BE2C (cell line): ENCODE measurements at places on chromosomes 16 and 17.

GRCh38 chr17:4777969-4778760, 6.5 kb downstream of the TM4SF5 start:
- no peak for DNase-seq

GRCh38 chr17:32896647-32897258, 19.8 kb upstream of the MYO1D start:
- no peak for DNase-seq

DNA sequence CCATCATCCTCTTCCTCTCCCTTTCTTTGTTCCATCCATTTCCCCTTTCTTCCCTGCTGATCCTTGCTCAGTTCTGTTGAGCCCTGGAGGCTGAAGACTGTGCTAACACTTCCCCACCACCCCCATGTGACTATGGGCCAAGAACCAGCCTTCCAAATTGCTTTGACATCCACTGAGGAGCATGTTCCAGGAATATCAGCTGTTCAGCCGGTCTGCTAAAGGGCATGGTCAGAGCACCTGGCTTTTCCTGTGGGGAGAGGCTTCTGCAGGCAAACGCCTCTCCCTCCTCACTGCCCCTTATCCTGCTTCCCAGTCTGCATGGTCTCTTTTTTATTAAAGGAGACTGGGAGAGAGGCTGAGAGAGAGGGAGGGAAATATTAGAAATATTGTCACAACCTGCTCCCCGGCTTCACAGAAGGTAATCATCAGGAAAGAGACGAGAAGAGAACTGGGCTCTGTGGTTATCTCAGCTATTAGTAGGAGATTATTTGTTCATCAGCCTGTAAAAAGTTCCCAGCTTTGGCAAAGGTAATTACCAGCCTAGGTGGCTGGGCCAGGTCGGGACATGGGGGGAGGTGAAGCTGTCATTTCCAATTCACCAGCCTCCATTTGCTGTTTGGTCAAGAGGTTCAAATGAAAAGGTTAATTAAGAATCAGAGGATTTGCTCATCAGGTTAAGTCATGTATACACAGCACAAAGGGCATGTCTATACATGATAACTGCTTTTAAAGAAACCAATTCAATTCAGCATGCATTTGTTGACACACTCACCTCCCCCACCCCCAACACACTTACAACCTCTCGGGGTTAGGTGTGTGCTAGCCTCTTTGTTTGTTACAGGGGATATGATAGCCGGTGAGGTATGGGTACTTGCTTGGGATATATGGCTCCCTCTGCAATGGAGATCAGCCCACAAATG, 83.7 kb upstream of the CRHR1 start:
- no peak for DNase-seq

DNA sequence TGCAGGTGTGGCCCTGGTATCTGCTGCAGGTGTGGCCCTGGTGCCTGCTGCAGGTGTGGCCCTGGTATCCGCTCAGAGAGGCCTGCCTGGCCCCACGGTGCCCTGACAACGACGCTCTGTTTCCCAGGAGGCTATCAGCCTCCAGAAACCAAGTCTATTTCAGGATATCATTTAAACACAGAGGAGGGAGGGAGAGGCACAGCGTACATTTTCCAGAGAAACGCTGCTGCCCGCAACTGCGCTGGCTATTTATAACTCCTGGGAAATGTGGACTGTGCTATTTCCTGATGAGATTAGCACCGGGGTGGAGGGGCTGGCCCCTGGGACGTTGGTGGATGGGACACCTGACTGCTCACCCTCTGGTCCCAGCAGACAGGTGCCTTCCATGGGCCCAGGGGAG, 22.5 kb downstream of the TIMM22 start:
- no peak for DNase-seq

DNA sequence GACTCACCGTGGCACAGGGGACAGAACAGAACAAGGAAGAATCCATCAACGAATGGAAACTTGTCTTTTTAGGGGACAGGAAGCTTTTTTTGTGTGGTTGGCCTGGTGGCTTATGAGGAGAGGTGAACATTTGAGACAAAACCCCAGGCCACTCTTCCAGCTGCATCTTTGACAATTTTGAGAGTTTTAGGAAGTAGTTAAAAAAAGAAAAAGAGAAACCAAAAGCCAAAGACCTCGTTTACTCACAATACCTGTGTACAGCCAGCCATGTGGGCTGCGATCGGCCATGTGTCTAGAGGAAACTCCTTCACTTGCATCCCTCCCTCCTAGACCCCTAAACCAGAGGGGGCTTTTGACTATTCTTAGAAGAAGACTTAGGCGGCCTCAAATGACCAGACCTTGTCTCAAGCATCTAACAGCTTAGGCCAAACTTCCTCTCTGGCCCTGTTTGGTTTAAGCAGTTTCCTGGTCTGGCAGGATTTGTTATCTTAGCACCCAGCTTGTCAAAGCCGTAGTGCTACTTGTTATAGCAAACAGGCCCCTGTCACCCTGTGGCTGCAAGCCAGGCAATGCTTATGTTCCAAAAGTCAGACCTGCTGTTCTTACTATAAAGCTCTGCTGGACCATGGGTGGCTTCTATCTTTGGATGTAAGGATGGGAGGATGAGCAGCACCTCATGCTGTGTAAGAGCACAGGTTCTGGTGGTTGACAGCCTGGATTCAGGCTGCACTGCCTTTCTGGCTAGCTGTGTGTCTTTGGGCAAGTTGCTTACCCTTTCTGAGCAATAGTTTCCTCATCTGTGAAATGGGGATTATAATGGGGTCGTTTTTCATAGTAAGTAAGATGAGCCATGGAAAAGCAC, 17.7 kb downstream of the KSR1 start:
- DNase-seq: peak; percentile 14

DNA sequence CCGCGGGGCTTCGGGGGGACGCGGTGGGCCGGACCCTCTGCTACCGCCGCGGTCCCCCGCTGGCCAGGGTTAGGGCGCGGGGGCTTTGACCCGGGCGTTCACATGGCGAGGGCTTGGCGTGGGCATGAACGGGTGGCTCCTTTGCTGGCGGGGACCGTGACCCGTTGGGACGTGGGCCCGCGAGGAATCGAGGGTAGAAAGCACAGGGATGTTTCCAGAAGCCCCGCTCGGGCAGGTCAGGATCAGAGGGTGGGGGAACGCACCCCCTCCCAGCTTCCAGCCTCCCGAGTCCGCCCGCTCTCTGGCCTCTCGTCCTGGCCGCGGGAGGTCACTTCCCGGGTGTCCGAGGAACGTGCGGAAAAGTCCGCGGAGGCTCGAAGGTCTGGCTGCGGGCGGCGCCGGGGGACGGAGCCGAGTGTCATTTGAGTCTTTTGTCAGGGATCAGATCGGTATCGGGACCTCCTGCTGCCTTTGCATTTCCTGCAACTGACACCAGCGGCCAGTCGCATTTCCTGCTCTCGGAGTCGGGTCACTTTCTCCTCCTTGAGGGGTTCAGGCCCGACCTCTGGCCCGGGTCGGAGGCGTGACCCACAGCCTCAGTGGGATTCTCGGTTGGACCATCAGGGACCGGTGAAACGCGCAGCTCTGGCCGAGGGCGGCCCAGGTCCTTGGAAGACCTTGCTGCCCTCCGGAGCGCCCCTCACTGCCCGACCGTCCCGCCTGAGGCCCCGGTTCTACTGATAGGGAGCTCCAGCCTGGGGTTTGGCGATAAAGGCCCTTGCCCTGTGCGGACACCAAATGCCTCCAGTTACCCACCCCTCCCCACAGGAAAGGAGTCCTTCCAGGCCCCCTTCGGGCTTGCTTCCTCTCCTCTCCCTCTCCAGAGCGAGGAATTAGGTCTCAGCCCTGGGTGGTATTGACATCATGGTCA, 702 bp upstream of the WNT3 start:
- no peak for DNase-seq

DNA sequence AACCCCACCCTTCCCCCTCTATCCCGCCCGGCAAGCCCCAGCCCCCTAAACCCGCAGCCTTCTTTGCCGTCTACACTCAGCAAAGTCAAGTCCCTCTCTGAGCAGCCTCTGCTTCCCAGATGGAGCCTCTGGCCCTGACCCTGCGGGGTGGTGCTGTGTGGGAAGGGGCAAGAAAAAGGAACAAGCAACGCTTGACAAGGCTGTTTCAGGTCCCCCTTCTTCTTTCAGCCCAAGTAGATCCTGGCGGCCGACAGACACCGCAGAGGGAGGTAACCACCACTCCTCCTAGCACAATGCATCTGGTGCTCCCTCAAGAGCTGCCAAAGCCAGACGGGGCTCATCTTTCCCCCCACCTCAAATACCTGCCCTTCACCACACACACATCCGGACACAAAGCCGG, 178.3 kb downstream of the ENGASE start:
- no peak for DNase-seq

DNA sequence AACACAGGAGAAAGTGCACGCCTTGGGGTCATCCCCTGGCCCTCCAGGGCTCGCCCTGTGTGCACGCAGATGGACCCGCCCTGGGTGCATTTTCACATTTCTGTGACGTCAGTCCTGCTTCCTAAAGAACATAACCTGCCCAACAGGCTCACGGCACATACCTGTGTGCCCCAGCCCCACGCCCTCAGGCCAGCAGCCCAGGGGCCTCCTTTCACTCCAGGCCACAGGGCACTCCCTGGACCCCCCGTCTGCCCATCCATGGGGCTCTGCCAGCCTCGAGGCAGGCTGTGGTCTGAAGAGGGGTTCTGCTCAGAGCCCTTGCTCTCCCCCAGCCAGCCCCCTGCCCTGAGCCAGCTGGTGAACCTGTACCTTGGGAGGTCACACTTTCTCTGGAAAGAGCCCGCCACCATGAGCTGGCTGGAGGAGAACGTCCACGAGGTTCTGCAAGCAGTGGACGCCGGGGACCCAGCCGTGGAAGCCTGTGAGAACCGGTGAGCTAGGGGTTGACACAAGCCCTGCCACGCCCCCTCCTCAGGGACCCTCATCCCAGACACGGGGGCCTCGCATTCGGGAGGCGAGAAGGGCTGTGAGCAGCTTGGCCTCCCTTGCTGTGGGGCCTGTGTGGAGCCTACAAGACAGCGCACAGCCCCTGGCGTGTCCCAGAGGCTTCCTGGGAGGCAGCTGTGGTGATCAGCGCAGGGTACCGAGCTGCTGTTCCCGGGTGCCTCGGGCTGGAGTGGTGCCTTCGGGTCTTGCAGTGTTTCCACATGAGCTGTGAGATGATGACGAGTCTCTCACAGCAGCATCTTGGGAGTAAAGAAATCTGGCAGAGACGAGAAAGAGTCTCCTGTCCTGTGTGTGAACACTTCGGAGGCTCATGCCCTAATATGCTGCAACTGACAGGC, 13.8 kb upstream of the MC1R start:
- no peak for DNase-seq

- DNase-seq: no peak
Observed at GRCh38 chr17:30366536-30366935, 12.2 kb upstream of the CPD start.

DNA sequence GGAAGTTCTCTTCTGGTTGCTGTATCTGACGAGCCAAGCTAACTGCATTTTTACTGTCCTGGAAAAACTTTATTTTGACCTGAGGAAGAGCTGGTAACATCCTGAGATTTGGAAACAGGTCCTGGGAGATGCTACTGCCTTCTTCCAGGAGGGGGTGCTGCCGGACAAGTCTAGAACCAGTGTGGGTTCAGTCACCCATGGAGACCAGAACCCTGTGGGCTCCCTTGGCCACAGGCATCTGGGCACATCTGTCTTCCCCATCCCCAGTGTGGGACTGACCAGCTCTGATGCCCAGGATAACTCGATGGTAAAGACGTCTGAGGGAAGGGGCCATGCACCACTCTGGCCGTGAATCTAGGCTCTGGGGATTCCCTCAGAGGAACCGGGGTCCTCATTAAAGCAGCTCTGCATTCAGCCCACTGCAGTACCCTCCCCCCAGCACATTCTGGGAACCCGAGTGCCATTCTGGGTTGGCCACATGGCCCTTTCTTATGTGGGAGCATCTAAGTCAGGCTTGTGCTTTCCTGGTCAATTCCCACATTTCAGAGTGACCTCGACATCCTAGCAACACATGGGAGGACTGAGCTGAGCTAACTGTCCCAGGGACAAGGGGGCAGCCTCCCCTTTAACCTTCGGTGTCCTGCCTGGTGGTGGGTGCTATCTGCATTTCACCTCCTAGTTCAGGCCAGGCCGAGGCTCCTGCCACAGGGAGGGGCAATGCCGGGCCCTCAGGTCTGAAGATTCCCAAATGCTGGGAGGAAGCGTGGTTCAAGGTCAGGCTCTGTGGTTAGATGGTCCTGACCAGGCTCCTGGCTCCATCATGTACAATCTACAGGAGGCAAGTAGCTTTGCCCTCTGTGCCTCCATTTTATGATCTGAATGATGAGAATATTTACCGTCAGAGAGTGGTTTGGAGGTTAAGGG, 6.4 kb downstream of the C16orf86 start:
- DNase-seq: peak; percentile 88

- DNase-seq: no peak
Observed at GRCh38 chr16:67546091-67546501, 16.2 kb upstream of the CTCF start.

- no peak for DNase-seq
Observed at GRCh38 chr16:73049511-73049910, 1.6 kb upstream of the ZFHX3 start.

- no peak for DNase-seq
Observed at GRCh38 chr16:10961231-10961630, 16.9 kb downstream of the CLEC16A start.

GRCh38 chr16:74888888-74889287, 96.0 kb downstream of the WDR59 start:
- no peak for DNase-seq
